ENCODE measurements at places on chromosomes 5 and 9.
A peak's percentile ranks its signal among the peaks of the same experiment; 100 is the strongest.

- DNase-seq = no peak
Measured at GRCh38 chr5:36680066-36680465, 73.7 kb downstream of the SLC1A3 start.

- no peak for DNase-seq
Measured at GRCh38 chr9:7640231-7640630, 159.3 kb downstream of the DMAC1 start.

DNA sequence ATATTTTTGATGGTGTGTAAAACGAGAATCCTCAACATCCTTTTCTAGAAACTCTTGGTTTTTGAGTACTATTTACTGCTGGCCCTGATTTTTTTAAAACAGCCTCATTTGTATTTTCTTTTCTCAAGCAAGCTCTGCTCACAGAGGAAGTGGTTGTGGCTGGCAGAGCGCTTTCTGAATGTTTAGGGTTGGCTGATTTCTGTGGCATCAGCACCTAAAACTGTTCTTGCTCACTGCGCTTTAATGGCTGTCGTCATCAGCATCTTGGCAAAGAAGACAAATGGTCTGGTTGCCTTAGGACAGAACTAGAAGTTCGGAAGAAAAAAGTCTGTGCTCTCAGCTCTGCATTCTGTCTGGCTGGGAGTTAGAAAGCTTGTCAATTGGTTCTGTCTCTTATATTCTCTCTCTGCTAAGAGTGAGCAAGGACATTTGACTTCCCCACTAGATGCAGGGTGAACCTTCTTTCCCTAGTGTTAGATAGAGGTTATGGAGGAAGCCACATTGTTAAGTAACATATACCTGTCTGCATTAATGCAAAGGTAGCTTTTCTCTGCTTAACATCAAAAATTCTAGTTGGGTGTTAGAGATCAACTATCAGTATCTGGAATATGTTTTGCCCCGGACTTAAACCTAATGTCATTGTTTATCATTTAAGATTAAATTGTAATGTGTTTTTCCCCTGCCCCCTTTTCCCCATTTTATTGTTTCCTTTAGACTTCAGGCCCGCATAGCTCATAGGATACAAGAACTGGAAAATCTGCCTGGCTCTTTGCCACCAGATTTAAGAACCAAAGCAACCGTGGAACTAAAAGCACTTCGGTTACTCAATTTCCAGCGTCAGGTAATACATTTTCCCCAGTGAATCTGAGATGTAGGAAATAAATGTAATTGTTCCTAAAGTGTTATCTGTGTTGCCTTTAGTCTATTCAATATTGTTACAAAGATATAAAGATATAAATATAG lies 39.0 kb downstream of the SMARCA2 start:
- DNase-seq = peak; percentile 51

- no peak for DNase-seq
Measured at GRCh38 chr5:78799266-78800017, 150.9 kb upstream of the LHFPL2 start.

DNA sequence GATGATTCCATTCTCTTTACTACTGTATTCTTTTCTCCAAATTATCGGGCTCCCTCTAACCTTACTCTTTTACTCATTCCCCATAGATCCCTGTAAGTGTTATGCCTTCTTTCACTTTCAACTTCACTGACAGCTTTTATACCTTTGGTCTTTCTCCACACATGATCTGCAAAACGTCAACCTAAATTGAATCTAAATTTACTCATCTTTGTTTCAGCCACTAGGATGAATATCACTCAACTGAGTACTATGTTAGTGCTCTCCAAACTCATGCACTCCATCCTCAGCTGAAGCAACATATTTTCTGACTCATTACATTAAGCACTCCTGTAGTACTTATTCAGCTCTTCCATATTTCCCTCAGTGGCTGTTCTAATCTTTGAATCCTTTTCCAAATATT lies 133.4 kb downstream of the ADAMTS19 start:
- DNase-seq = no peak

GRCh38 chr9:131799177-131799823 lies 59.4 kb upstream of the RAPGEF1 start:
- DNase-seq = peak; percentile 50

Data from stimulated activated CD4-positive, alpha-beta T cell treated with anti-CD3 and anti-CD28 coated beads, Interleukin-4, amount 100 ng/mL, for 4 hours (primary cell).